ENCODE measurements at places on chromosomes 13 and 19. TPM values are rescaled to one million over a fixed set of nuclear protein-coding genes. Genes with fewer than 3 reads are reported as not detected.

Gene ZNF837
- total RNA-seq, result 4.4 TPM

Gene LHFPL6
- 88.5 TPM for total RNA-seq

Gene MRI1
- total RNA-seq, result 57.1 TPM

Gene B3GNT8
- 1.9 TPM for total RNA-seq

Gene ACP7
- total RNA-seq, result not detected

Gene LHB
- total RNA-seq, result not detected

Gene TUBB4A
- total RNA-seq, result 51.8 TPM

Gene KLHL1
- total RNA-seq, result 4.8 TPM

Gene MYH14
- 29.9 TPM for total RNA-seq

Gene TLE6
- 5.2 TPM for total RNA-seq

Measured in camera-type eye (tissue), 1 donor.